Stimulated activated CD8-positive, alpha-beta memory T cell treated with anti-CD3 and anti-CD28 coated beads, Interleukin-15, amount 100 ng/mL, for 48 hours (primary cell): ENCODE measurements at places on chromosomes 11 and 22.

GRCh38 chr11:78783301-78783700 lies 208.6 kb upstream of the NARS2 start:
- no peak for DNase-seq

- no peak for DNase-seq
These were observed 39.0 kb downstream of the QSER1 start for GRCh38 chr11:32931606-32932005.

- DNase-seq, result no peak
These were observed 575.4 kb upstream of the LRRC4C start for GRCh38 chr11:42034826-42035225.

- DNase-seq, result no peak
These were observed 96.2 kb upstream of the MTMR2 start for GRCh38 chr11:96019810-96020747.

GRCh38 chr22:33757041-33757801 lies 163.1 kb downstream of the LARGE1 start:
- no peak for DNase-seq
